Right atrium auricular region (tissue), 2 donors: ENCODE measurements at places on chromosomes 2 and 18. TPM values are rescaled to one million over a fixed set of nuclear protein-coding genes. Genes with fewer than 3 reads are reported as not detected.
A peak's percentile ranks its signal among the peaks of the same experiment; 100 is the strongest.

DNA sequence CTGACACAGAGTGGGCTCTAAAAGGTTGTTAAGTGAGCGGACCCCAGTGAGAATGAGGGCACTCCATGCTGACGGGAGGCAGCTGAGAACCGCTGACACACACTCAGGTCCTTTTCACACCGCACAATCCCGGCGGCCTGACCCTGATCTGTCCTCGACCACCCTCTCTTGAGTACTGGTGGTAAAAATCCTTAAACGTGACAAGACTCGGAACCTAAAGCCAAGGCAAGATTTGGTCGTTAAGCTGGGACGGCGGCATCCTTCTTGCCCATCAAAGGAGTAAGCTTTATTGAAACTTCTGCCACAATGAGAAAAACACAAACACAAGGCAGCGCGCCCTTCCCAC is 569 bp downstream of the TMX3 start:
- no peak for DNase-seq

- DNase-seq: peak; percentile 77
These were observed at the start of gene TNS1 for GRCh38 chr2:218002845-218003180. Gene TNS1 (minus strand): TSS chr2:218002995. CDS start chr2:218002872, 123 bp downstream.

Gene GRP
- not detected for total RNA-seq

Gene SH3RF3
- 8.8 TPM for total RNA-seq

Gene TTR
- total RNA-seq: not detected

GRCh38 chr18:71443706-71444480 is 1100.2 kb downstream of the CBLN2 start:
- no peak for DNase-seq

- DNase-seq: no peak
These were observed 229.2 kb downstream of the EN1 start for GRCh38 chr2:118618279-118618678.

- no peak for DNase-seq
These were observed 1925.8 kb upstream of the CELF4 start for GRCh38 chr18:39491408-39491807.

DNA sequence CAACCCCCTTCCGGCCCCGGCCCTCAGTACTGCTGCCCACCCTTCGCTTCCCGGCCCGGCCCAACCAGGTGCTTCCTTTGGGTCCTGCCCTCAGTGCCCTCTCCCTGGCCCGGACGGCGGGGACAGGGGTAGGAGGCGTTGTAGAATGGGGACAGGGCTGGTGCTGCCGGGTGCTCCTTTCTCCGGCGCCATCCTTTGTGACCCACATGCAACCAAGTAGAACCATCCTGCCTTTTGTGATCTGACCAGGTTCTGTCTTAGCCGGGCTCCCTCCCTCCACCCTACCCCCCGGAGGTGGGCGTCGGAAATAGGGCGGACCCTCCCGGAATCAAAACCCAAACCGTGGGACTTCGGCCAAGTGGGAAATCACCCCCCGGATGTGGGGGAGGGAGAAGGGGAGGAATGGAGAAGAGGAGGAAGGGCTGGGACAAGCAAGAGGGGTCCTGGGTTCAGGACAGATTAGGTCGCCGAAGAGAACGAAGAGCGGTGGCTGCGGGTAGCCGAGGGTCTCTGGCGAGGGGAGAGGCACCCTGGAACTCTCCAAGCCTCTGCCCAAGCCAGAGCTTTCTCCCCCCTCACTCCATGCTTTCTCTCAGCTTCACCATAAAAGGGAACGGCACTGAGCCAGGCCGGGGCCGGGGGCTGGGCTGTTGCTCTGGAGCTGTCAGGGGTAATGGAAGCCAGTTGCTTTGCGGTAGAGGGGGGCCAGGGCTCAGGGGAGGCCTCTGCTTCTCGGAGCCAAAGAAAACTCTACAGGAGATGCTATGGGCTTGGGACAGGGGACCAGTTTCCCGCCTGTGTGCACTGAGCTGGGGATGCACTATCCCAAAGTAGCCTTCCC is 756 bp upstream of the OST4 start:
- no peak for DNase-seq

Gene WDR35
- total RNA-seq: 4.1 TPM

DNA sequence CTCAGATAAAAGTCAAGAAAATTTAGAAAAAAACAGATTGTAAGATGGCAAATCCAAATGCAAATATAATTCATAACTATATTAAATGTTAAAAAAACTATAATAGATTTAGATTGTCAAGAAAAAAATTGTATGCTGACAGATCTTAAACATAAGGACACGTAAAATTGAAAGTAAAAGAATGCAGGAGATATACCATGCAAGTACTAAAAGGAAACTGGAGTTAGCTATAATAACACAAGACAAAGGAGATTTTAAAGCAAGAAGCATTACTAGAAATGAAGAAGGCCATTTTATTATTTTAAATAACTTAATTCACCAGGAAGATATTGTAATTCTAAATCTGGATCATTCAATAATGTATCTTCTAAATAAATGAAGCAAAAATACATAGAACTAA is 48.3 kb downstream of the TTC21B start:
- no peak for DNase-seq

DNA sequence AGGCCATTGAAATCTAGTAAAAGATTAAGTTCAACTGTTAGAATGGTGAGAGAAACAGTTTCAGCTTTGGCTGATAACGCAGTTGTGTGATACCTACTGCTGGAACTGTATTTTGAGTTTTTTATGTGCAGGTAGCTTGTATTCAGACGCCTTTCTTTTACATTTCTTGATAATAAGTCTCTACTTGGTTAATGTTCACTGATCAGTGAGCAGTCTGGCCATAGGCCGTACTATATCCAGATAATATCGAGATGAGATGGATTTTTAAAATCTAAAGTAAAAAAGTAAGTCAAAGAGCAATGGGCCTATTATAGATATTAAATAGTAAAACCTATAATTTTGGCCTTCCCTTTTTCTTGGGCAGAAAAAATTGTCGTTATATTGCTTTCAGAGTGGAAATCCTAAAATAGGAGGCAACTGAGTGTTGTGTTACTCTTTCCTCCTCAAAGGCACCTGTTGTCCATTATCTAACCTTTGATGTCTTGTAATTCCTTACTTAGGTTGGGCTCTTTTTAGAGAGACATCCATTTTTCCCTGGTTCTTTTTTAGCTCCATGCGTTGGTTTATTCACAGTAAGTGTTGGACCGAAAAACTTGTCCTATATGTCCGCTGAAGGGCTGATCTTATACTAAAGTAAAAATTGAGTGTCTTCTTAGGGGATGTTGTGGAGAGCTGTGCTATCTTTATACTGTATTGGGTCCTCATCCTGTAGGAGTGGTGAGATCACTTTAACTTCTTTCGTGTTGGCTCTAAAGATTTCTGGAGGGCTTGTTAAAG is 1.7 kb downstream of the EML4 start:
- no peak for DNase-seq

Gene MOB1A
- 47.8 TPM for total RNA-seq

Gene LRRTM1
- 0.31 TPM for total RNA-seq

Gene CRYGD
- total RNA-seq: not detected

GRCh38 chr2:236805800-236806531 is 236.3 kb downstream of the ACKR3 start:
- DNase-seq: no peak

DNA sequence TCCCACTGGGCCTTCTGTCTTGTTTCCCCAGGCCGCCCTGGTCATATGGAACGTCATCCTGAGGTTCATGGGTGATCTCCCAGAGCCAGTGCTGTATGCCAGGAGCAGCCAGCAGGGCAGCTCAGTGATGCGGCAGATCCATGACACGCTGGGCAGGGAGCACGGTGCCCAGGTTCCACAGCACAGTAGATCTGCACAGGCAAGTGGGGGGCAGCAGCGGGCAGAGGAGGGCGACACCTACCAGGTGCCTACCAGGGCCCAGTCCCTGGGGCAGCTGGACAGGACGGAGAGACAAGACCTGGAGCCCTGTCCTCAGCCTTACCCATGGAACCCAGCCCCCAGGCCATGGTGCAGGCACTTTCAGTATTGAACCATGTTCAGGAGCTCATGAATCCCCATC is 36.1 kb upstream of the GPR17 start:
- DNase-seq: no peak

DNA sequence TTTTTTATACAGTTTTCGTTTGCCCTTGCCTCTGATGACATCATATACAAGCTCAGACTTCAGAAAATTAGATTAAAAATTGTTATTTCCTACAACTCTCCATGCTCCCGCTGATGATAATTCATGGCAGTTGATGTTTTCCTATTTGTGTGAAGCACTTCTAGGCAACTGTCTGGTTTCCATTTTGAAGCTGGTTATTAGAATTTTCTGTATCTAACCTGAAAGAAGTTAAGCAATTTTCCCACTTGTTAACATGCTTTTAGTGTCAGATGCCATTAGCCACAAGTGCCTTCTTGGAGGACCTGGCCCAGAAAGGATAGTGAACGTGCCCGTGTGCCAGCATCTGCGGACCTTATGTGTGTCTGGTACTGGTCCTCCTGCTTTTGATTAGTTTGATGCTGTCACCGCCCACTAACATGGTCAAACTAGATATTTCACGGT is 347.6 kb upstream of the RAB12 start:
- no peak for DNase-seq
